ENCODE measurements at places on chromosomes 5 and 9.

DNA sequence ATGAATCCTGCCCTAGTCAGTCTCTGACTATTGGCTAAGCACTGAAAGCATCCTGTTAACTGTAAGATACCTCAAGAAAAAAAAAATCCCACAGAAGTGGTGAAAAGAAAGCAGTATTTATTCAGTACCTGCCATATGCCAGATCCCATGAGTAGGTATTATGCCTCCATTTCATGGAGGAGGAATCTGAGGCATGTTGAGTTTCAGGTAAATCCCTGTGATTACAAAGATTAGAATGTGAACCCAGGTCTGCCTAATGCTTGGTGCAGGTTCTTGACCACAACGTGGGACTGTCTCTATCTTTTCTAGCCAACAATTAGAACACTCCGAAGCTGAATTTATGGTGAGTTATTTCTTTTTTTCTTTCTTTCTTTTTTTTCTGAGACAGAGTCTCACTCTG is 30.9 kb downstream of the SH3RF2 start:
- no peaks in the 10 kb centered on the region for H3K36me3 ChIP-seq
- H3K27me3 ChIP-seq: peaks cover 17% of the 10 kb centered on the region
- no peak overlapping the region for H3K27ac ChIP-seq
- H3K4me3 ChIP-seq: no peak overlapping the region
- DNase-seq: no peak
- H3K4me1 ChIP-seq: no peaks in the 10 kb centered on the region

DNA sequence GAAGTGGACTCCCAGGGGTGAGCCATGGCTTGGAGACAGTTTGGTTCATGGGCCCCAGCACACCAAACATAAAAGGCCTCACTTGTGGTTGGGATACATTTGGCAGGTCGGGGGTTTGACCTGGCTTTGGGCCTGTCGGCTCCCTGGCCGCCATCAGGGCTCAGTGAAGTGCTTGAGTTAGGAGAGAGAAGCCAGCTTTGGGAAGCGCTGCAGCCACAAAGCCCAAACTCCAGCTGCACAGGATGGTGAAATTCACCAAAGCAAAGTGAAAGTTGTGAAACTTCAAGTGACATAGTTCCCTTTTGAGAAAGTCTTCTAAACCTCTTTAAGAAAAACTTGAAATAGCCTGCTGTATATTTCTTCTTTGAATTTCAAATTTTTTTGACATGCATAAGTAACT is 27.5 kb downstream of the SLC46A2 start:
- H3K27me3 ChIP-seq: no peaks in the 10 kb centered on the region
- no peak overlapping the region for H3K4me3 ChIP-seq
- DNase-seq: no peak
- H3K36me3 ChIP-seq: no peaks in the 10 kb centered on the region

- no peak for DNase-seq
- peaks cover 2% of the 10 kb centered on the region for H3K4me1 ChIP-seq
- no peak overlapping the region for H3K4me3 ChIP-seq
- no peak overlapping the region for H3K27ac ChIP-seq
- no peaks in the 10 kb centered on the region for H3K36me3 ChIP-seq
Measured at GRCh38 chr5:127398508-127398907, 107.9 kb downstream of the MEGF10 start.

GRCh38 chr5:177276886-177277285 is 26.6 kb downstream of the RAB24 start:
- H3K36me3 ChIP-seq: peaks cover 32% of the 10 kb centered on the region
- no peak for DNase-seq
- H3K4me3 ChIP-seq: no peak overlapping the region
- H3K27me3 ChIP-seq: no peaks in the 10 kb centered on the region

All from activated CD4-positive, alpha-beta T cell treated with anti-CD3 and anti-CD28 coated beads for 36 hours (primary cell).